ENCODE measurements at places on chromosomes 7 and 10.

DNA sequence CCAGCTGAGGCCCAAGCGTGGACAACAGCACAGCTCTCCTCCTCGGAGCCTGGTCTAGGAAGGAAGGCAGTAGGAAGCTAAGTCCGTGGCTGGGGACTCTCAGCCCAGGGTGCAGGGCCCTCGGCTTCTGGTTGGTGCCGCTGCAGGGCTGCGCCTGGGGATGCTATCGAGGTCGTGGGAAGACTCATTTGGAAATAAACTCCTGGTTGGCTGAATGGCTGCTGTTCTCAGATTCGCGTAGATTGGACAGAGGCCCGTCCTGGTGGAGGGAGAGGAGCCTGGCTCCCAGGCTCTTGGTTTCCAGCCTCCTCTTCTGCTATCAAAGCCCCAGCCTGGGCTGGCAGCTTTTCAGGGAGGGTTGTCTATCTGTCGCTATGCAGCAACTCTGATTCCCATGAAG lies 152.6 kb upstream of the FZD8 start:
- no peak for DNase-seq

GRCh38 chr10:5892007-5892406 lies 2.0 kb downstream of the FBH1 start:
- DNase-seq, result no peak

- no peak for DNase-seq
Measured at GRCh38 chr7:6205971-6206660, 66.3 kb downstream of the CYTH3 start.

DNA sequence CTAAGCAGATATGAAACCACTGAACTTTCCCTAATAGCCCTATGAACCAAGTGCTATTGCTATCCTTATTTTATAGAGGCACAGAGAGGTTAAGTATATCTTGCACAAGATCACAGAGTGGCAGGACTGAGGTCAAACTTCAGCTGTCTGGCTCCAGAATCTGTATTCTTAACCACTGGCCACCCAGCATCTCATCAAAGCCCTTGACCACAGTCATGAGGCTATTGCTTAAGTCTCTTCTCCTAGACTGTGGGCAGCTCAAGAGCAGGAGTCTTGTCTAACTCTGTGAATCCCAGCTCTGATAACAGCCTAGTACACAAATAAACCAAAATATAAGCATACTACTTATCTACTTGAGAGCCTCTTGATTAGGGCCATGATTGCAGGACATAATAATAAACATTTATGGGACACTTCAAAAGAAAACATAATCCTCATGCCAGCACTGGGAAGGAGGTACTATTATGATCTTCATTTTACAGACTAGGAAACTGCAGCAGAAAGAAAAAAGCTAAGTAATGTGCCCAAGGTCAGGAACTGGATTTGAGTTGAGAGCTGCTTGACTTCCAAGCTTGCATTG lies 22.4 kb upstream of the SMC3 start:
- no peak for DNase-seq

GRCh38 chr7:123655614-123656013 lies at the start of gene LMOD2:
LMOD2 (plus strand) TSS chr7:123655866; CDS start chr7:123655964, 98 bp downstream.
- DNase-seq, result no peak

DNA sequence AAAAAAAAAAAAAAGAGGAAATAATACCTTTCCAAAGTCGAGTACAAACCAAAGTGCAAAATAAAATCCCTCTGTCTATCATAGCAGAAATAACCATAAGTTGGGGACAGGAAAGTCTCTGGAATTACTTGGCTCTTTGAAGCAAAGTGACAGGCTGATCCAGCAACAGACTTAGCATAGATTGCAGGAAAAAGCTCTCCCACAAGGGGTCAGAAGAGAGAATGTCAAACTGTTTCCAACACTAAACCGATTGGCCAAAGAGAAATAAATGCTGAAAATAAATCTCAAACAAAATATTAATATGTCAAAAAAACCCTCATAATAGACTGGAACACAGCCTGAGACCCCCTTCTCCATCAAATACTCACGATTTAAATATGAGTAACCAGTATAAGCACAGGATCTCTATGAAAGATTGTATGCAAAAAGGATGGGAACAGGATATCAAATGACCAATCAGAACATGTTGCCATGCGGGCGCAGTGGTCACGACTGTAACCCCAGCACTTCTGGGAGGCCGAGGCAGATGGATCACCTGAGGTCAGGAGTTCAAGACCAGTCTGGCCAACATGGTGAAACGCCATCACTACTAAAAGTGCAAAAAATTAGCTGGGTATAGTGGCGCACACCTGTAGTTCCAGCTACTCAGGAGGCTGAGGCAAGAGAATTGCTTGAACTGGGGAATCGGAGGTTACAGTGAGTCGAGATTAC lies 1000.7 kb upstream of the LRRN3 start:
- no peak for DNase-seq

- DNase-seq, result no peak
Measured at GRCh38 chr10:79142064-79142491, 73.3 kb downstream of the ZMIZ1 start.

- DNase-seq, result no peak
Measured at GRCh38 chr10:50281210-50281966, 30.1 kb upstream of the ASAH2 start.

DNA sequence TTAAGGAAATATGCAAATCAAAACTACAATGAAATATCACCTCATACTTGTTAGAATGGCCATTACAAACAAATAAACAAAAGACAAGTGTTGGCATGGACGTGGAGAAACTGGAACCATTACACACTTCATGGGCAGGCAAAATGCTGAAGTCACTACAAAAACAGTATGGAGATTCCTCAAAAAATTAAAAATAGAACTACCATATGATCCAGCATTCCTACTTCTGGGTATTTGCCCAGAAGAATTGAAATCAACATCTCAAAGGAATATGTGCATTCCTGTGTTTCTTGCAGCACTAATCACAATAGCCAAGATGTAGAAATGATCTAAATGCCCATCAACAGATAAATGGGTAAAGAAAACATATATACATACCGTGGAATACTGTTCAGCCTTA lies 83.6 kb downstream of the NRCAM start:
- no peak for DNase-seq

DNA sequence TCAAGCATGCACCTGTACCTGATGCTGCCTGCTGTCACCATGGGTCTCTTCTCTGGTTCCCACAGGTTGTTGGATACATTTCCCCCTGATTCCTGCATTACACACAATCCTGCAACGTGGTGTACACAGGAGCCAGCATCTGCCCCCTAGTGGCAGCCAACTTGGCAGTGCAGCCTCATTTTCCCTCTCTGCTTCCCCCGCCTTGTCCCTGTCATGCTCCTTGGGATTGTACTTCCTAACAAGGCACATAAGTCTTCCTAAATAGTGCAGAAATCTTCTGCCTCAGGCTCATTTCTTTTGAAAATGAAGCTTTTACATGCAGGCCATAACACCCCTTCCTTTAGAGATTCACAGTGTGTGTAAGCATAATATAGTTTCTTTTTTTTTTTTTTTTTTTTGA lies 387.5 kb downstream of the CCSER2 start:
- DNase-seq, result no peak

- DNase-seq, result no peak
Measured at GRCh38 chr10:23514321-23514720, 75.4 kb downstream of the OTUD1 start.

All from omental fat pad (tissue), 4 donors.